ENCODE measurements at places on chromosomes 5 and 9.

DNA sequence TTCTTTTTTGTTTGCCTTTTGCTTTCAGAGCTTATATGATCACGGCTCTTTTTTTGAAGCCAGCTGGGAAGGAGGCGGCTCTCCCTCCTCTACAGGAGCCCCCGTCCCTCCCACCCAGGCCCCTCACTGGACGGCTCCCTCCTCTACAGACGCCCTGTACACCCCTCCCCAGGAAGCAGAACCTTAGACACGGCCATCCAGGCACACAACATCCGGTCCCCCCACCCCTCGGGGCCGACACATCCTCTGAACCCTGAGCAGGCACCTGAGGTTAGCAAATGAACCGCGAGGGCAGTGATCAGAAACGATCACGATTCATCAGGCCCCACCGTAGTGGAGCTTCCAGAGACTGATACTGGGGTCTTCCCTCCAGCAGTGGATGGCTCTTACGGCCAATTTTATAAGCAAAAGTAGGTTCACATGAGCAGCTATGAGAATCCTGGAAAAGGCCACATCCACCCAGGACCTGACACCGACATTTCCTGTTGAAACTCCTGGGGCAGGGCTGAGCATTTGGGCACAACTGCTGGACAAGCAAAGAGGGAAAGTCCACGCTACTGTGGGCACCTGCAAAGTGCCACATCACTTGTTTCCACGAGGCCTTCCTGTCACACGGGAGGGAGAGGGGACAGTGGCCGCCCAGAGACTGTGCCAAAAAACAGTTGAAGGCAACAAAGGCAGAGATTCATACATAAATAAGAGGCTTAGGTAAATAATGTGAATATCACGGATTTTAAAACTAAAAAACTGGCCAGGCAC lies 78.9 kb downstream of the SEMA4D start:
- H3K27me3 ChIP-seq = no peaks in the 10 kb centered on the region
- H3K4me3 ChIP-seq = peak overlapping the region; percentile 92
- DNase-seq = peak; percentile 65

- no peak for DNase-seq
- H3K4me3 ChIP-seq = no peak overlapping the region
- H3K36me3 ChIP-seq = no peaks in the 10 kb centered on the region
- peaks cover 4% of the 10 kb centered on the region for H3K27me3 ChIP-seq
Measured at GRCh38 chr5:33592245-33592644, 151.5 kb downstream of the TARS1 start.

DNA sequence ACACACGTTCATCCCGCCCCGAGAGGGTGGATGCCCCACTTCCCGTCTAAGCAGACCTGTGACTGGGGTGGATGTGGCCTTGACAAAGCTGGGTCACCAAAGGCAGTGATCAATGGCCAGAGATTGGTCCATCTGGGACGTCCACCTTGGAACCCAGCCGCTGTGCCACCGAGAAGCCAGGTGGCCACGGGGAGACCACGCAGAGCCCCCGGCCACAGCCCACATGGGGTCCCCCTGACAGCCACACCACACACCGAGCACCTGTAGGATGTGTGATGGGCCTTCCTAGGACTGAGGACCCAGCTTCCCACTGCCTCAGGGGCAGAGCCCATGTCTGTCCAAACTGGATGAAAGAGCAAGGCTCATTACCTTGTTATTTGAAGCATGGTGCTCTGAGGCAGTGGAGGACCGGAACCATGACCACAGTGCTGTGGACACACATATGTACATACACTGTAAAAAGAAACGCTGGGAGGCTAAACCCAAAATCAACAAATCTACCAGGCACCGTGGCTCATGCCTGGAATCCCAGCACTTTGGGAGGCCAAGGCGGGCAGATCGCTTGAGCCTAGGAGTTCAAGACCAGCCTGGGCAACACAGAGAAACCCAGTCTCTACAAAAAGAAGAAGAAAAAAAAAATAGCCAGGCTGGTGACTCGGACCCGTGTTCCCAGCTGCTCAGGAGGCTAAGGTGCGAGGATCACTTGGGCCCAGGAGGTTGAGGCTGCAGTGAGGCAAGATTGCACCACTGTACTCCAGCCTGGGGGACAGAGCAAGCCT lies 50.1 kb downstream of the MRPL36 start:
- DNase-seq = no peak
- peaks cover 7% of the 10 kb centered on the region for H3K27me3 ChIP-seq
- H3K27ac ChIP-seq = no peak overlapping the region
- H3K4me1 ChIP-seq = no peaks in the 10 kb centered on the region
- H3K36me3 ChIP-seq = no peaks in the 10 kb centered on the region

- H3K27me3 ChIP-seq = no peaks in the 10 kb centered on the region
- no peaks in the 10 kb centered on the region for H3K4me1 ChIP-seq
- no peak for DNase-seq
- H3K27ac ChIP-seq = no peak overlapping the region
Measured at GRCh38 chr5:178424810-178425177, 165.4 kb downstream of the COL23A1 start.

- peaks cover 14% of the 10 kb centered on the region for H3K27me3 ChIP-seq
- no peak overlapping the region for H3K27ac ChIP-seq
- DNase-seq = no peak
- H3K4me1 ChIP-seq = peaks cover 7% of the 10 kb centered on the region
Measured at GRCh38 chr9:7542126-7542525, 257.5 kb downstream of the DMAC1 start.

DNA sequence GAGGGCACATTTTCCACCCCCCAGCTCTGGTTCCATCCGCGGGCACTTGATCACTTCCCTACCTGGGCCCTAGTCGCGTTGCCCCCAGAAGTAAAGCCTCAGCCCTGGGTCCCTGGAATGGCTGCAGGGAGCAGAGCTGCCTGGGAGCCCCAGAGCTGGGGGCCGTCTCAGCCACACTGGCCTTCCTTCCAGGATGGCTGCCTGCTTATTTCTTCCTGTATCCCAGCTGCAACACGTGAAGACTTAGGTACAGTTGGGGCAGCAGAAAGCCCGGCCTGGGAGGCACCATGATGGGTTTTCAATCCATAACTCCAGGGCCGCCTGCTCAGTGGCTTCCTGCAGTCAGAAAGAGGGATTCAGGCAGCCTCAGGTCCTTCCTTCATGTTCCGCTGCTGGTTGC lies 232.3 kb downstream of the IRX2 start:
- H3K27me3 ChIP-seq = no peaks in the 10 kb centered on the region
- no peak overlapping the region for H3K4me3 ChIP-seq
- H3K27ac ChIP-seq = no peak overlapping the region
- H3K4me1 ChIP-seq = no peaks in the 10 kb centered on the region
- DNase-seq = no peak

DNA sequence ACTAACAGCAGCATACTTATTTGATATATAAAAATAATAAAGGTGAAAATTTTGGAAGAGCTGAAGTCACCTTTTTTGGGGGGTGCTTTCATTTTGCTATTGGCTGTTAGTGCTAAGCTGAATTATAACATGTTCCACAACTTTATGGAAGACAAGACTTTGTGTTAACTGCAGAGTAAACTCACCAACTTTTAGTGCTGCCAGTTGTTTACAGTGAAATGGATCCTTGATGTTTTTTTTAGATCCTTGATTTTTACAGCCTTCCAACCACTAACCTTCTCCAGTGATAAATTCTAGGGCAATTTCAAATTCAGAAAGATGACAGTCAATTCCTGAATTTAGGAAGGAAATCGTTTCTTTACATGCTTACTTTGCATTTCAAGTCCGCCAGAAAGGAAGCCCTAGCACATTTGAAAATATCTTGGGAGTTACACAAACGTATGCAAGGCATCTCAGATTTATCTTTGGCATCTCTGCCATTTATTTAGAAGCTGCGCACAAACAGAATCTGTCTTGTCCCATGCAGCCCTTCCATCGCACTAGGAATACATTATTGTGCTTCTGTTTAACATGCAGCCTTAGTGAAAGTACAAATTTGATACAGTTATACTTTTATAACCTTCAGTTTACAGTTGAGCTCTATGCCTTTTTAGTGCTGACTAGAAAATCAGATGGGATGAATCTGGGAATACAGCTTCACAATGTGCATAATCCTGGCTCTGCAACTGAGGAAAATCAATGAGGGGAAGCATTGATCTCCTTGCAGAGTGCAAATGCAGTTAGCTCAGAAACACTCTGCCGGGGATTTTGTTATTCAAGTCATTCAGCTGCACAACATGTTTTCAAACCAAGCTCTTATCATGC lies 142.4 kb upstream of the ZNF608 start:
- no peak for DNase-seq
- no peaks in the 10 kb centered on the region for H3K27me3 ChIP-seq
- H3K4me1 ChIP-seq = no peaks in the 10 kb centered on the region
- H3K4me3 ChIP-seq = no peak overlapping the region
- H3K27ac ChIP-seq = no peak overlapping the region

DNA sequence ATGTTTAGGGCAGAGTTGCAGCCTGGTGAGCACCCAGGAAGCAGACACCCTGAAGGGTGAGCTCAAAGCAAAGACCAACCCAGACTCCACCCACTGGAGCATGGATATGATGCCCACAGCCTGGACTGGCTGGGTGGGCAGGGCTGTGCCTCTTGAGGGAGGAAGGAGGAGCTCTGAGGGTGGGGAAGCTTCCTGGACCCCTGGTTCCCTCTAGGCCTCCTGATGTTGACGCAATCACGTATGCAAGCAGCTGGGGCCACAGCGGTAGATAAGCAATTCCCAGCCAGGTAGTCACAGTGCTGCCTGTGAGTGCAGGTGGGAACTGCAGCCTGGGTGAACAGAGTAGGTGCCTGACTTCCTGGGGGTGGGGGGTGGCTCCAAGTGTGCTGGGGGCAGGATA lies 271.5 kb downstream of the CDK5RAP2 start:
- no peaks in the 10 kb centered on the region for H3K4me1 ChIP-seq
- no peaks in the 10 kb centered on the region for H3K36me3 ChIP-seq
- no peak for DNase-seq
- H3K27me3 ChIP-seq = peaks cover 4% of the 10 kb centered on the region

DNA sequence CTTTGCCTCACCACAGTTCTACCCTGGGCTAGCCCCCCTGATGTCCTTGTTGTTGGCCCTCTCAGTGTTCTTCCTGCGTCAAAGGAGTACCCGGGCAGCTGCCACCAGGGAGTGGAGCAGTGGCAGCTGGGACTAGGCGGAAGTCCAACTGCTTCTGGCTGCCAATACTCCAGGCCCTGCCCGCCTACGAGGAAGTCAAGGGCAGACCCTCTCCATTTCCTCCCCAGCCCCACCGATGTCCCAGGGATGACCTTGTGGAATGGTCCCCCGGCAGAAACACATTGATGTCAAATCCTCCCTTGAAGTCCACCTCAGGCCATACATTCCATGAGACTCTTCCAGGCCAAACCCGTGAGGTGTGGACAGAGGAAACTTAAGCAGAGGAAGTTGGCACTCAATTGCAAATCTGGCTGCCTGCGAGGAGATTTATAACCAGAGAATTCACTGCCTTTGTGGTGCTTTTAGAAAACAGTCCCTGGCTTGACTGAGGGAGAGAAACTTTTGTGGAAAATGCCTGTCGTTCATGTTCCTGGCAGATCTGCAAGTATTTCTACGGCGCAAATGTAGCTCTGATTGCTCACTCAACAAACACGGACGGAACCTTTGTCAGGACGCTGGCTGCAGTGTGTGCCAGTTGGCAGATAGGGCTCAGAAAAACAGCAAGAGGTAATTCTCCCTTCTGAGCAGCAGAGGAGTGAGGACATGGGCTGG lies 339.7 kb downstream of the RAB3C start:
- no peak overlapping the region for H3K4me3 ChIP-seq
- peaks cover 37% of the 10 kb centered on the region for H3K4me1 ChIP-seq

GRCh38 chr5:135048286-135048685 lies 14.3 kb upstream of the PITX1 start:
- H3K4me1 ChIP-seq = no peaks in the 10 kb centered on the region
- no peak overlapping the region for H3K27ac ChIP-seq
- H3K27me3 ChIP-seq = peaks cover 63% of the 10 kb centered on the region
- H3K36me3 ChIP-seq = no peaks in the 10 kb centered on the region
- DNase-seq = no peak

Measured in activated T-helper 1 cell treated with anti-CD3 and anti-CD28 coated beads, Interleukin-12 subunit alpha, Interleukin-12 subunit beta, Interleukin-2, Interleukin-4 antibody, amounts not matched to agents 30 ng/mL and 10 ng/mL and 1 ng/mL, durations not matched to agents 14 hours and 24 hours and 36 hours (primary cell).